ENCODE measurements at places on chromosomes 4 and X.

GRCh38 chr4:24488399-24489164 is 95.8 kb downstream of the DHX15 start:
- DNase-seq = peak; percentile 57

- no peak for DNase-seq
These were observed 90.5 kb downstream of the BCOR start for GRCh38 chrX:40007131-40007755.

DNA sequence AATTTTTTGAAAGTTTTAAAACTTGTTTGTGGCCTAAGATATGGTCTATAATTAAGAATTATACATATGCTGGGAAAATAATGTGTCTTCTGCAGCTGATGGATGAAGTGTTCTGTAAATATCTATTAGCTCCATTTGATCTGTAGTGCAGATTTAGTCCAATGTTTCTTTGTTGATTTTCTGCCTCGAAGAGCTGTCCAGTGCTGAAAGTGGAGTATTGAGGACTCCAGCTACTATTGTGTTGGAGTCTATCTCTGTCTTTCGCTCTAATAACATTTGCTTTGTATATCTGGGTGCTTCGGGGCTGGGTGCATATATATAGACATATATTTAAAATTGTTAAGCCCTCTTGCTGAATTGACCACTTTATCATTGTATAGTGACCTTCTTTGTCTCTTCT is 2127.3 kb downstream of the PCDH7 start:
- no peak for DNase-seq

DNA sequence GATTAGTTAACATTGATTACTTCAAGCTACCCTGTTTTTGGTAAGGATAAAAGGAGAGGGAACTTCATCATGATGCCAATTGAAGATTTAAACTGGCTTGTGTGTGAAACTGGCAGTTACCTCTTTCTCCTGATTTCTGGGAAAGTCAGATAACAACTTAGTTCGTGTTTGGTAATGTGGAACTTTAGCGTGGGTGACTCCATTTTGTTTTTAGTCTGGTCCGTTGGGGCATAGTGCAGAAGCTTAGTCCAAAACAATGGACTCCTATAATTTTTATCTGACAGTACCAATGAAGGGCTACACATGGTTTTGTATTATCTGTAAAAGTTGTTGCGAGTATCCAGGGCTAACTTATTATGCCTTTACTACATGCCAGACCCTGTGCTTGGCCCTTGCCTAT is 294.9 kb downstream of the GUCY2F start:
- DNase-seq = no peak

DNA sequence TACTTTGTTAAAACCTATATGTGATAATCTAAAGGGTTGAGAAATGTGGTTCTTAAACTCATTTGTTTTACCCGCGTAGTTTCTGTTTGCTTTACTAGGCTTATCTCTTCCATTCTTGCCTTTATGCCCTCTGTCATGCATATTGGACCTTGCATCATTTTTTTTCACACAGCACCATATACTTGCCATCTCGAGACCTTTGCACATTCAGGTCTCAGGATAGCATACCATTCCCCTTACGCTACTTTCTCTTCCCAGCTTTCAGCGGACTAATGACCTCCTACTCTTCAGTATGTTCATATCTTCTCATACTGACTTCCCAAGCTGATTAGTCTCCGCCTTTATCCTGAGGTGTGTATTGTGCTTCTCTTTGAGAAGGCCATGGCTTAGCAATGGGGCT is 40.5 kb downstream of the USP38 start:
- no peak for DNase-seq

- no peak for DNase-seq
These were observed 159.9 kb downstream of the BANK1 start for GRCh38 chr4:101950258-101950979.

DNA sequence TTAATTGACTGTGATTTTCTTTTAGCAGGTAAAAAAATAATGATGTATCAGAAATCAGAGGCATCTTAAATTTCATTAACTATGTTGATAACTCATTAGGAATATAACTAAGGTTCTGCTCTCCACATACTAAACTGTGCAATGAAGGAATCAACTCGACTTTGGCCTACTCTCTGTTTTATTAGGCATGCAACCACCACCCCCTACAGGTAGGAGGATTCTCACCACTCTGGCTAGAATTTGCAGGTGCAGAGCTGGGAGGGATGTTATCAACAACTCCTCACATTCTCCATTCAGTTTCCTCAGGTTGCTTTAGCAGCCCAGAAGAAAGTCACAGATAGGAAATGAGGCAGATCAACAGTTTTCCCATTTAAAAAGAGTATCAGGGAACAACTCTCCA is 160.1 kb downstream of the COX18 start:
- DNase-seq = peak; percentile 21
